Kasumi-1 (cell line): ENCODE measurements at places on chromosomes 4 and X.

DNA sequence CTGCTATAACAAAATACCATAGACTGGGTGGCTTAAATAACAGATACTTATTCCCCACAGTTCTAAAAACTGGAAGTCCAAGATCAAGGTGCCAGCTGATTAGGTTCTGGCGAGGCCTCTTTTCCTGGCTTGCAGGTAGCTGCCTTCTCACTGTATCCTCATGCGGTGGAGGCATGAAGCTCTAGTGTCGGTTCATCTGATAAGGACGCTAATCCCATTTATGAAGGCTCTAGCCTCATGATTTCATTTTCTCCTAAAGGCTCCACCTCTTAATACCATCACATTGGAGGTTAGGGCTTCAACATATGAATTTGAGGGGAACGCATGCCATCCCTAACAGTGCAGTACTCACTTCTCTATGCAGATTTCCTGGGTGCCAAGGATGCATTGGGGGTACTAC, 57.9 kb upstream of the STIM2 start:
- DNase-seq = no peak

DNA sequence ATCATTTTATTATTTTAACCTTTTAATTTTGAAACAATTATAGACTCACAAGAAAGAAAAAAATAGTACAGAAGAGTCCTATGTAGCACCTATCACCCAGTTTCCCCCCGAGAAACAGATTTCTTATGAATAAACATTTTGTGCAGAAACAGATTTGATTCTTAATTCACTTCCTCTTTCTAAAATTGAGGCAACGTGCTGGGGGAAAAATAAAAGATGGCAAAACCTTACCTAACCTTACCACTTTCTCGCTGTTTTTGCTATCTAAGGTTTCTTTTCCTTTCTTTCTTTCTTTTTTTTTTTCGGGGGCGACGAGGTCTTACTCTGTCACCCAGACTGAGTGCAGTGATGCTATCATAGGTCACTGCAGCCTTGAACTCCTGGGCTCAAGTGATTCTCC, 4.3 kb upstream of the CLNK start:
- DNase-seq = peak; percentile 21

GRCh38 chr4:65918212-65918611, 247.9 kb upstream of the EPHA5 start:
- DNase-seq = no peak

- DNase-seq = peak; percentile 38
These were observed 163.1 kb upstream of the PLAC1 start for GRCh38 chrX:134821370-134821769.

DNA sequence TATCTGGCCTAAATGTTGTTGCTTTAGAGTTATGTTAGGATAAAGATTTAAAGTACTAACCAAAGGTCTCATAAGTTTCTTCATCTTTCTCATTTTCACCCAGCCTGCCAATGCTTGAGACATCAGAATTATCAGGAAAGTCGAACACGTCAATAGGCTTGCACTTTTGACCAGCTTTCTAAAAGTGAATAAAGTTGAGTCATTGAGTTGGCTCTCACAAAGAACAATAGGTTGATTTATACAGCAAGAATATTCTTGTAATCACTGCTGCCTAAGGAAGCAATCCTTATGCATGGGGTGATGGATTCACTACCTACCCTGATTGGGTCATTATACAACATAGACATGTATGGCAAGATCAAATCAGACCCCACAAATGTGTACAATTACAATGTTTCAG, 5.0 kb downstream of the CENPU start:
- DNase-seq = no peak

DNA sequence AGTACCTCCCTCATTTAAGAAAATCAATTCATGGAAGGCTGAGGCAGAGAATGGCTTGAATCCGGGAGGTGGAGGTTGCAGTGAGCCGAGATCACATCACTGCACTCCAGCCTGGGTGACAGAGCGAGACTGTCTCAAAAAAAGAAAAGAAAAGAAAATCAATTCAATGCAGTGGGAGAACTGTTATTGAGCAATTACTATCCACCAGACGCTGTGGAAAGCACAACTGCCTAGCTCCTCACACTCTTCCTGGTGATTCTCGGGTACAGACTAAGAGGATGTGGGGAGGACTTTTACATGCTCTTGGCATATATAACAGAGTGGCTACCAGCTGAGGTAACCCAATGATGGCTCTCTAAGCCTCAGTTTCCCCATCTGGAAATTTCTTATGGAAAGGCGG, 2.7 kb upstream of the TMSB4X start:
- peak; percentile 25 for DNase-seq

- DNase-seq = no peak
These were observed 70.6 kb upstream of the MSANTD1 start for GRCh38 chr4:3178351-3178750.

DNA sequence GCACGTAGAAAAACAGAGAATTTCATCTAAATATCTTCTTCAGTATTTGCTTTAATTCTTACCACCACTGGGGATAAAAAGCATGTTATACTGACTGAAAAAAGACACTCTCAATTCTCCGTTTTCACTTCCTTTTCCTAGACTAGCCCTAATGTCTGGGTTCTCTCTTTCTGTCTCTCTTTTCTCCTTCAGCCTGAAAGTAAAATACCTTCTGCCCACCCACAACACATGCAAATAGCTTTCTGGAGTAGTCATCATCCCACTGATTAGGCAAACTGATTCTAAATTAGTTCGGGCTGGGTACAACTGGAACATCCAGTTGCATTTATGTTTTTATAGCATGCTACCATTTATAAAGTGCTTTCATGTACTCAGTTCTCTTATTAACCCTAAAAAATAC, 142.4 kb upstream of the ANKRD50 start:
- DNase-seq = no peak

DNA sequence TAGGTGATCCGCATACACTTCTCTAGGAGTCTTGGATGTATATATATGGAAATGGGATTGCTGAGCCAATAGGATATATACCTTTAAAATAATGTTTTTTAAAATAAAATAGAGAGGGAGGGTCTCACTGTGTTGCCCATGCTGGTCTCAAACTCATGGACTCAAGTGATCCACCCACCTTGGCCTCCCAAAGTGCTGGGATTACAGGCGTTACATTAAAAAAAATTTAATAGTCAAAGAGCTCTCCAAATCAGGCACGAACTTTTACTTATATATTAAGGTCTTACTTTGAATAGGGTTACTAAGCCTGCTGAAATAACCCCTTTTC, 109.0 kb downstream of the GNL3L start:
- DNase-seq = no peak

GRCh38 chr4:8545439-8545765, 34.8 kb upstream of the GPR78 start:
- DNase-seq = no peak

DNA sequence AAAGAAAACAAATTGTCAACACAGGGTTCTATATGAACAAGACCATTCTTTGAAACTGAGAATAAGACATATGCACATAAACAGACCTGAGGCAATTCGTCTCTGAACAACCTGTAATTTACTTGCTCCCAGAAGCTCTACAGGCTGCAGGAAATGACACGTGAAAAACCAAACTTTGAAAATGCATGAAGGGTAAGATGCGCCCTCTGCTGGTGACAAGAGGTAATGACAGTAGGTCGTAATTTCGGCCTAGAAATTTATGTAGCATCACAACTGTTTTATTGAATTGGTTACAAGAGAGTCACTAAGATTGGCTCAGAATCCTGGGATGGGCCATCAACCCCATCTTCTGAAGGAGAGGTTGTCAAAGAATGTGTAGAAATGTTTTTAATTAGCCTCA, 276.5 kb downstream of the PPP4R3C start:
- peak; percentile 39 for DNase-seq

- DNase-seq = peak; percentile 14
These were observed 63.6 kb downstream of the STARD8 start for GRCh38 chrX:68710870-68711576.

- DNase-seq = no peak
These were observed 64.1 kb upstream of the MAMLD1 start for GRCh38 chrX:150298841-150299551.

DNA sequence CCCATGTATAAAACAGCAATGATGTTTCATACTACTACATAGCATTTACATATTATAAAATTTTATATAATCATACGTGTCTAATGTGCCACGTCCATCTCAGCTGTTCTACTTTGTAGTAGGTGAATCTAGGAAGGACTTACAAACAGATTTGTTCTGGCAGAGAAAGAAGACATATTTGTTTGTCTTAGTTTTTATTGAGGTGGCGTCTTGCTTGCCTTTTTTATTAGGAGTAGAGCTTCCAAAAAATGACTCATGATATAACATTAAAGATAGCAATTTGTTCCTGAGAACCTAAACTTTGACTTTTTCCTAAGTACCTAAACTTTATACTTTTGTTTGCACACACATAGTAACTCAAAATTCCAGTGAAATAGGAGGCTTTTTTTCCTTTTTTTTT, 64.6 kb downstream of the CLDN22 start:
- no peak for DNase-seq

GRCh38 chrX:103552236-103552635, 32.9 kb upstream of the RAB40A start:
- DNase-seq = no peak

- no peak for DNase-seq
These were observed 62.0 kb upstream of the MAP3K15 start for GRCh38 chrX:19577181-19577810.

- DNase-seq = no peak
These were observed 83.9 kb downstream of the POLA1 start for GRCh38 chrX:24777660-24778059.

GRCh38 chrX:103437147-103437873, 61.0 kb downstream of the BEX3 start:
- no peak for DNase-seq
